Pulmonary artery endothelial cell (primary cell): ENCODE measurements at places on chromosomes 5 and 9. TPM values are rescaled to one million over a fixed set of nuclear protein-coding genes. Genes with fewer than 3 reads are reported as not detected.

PCDHGB5 gene
- 8.7 and 12.3 TPM in 2 replicates for total RNA-seq

- no peak for DNase-seq
Measured at GRCh38 chr5:31833710-31834109, 194.8 kb downstream of the PDZD2 start.

GRCh38 chr5:75668977-75669689, 48.1 kb downstream of the POC5 start:
- DNase-seq = peak; percentile 86

DNA sequence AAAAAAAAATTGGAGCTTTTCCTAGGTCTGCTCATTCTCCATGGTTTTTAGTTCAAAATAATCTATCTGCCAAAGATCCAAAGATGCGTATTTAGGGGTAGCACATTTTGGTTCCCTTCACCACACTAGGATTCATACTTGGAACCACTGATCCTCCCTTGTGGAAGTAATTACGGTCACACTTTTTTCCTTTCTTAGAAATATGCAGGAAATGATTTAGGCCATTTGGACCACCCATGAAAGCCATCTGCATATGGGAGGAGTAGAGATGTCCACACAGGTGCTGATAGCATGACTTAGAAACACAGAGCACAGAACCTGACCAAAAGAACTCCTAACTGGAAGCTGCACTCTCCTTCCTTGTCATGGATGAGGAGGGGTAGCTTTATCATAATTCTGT, 105.9 kb upstream of the RAI14 start:
- DNase-seq = no peak

DNA sequence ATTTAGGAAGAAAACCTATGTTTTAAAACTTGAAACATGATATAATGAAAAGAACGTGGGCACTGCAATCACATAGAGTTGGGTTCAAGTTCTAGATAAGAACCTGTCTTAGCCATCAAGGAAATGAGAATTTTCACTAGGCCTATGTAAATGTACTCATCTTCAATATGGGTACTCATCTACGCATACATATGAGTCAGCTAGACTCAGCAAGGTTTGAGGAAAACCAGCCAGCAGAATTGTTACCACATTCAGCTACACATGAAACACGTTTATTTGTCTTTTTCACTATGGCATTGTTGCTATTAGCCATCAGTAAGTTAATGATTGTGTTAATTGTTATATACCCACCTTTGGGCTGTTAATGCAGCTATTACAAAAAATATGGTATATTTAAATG, 146.3 kb downstream of the CHSY3 start:
- DNase-seq = no peak
